Activated naive CD4-positive, alpha-beta T cell treated with anti-CD3 and anti-CD28 coated beads, Interleukin-2, amount 50 U/mL, for 72 hours (primary cell): ENCODE measurements at places on chromosomes 7 and 10.

GRCh38 chr10:133257489-133258065 is 19.1 kb downstream of the ADAM8 start:
- DNase-seq: no peak

DNA sequence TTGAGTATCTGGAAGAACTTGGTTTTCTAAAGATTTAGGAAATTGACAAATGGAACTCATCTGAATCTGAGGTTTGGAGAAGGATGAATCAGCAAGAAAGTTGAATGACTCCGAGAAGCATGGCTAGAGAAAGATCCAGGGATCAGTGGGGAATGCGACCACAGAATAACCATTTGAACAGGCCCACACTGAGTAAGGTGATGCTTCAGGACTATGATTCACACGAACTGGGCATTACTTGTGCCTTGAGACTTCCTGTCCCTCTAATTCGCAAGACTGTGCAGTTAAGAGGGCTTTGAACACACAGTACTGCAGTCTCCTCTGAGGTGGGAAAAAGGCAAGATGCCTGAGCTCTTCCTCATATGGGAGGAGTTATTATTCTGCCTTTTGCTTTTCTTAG is 395.5 kb upstream of the POM121L12 start:
- no peak for DNase-seq

DNA sequence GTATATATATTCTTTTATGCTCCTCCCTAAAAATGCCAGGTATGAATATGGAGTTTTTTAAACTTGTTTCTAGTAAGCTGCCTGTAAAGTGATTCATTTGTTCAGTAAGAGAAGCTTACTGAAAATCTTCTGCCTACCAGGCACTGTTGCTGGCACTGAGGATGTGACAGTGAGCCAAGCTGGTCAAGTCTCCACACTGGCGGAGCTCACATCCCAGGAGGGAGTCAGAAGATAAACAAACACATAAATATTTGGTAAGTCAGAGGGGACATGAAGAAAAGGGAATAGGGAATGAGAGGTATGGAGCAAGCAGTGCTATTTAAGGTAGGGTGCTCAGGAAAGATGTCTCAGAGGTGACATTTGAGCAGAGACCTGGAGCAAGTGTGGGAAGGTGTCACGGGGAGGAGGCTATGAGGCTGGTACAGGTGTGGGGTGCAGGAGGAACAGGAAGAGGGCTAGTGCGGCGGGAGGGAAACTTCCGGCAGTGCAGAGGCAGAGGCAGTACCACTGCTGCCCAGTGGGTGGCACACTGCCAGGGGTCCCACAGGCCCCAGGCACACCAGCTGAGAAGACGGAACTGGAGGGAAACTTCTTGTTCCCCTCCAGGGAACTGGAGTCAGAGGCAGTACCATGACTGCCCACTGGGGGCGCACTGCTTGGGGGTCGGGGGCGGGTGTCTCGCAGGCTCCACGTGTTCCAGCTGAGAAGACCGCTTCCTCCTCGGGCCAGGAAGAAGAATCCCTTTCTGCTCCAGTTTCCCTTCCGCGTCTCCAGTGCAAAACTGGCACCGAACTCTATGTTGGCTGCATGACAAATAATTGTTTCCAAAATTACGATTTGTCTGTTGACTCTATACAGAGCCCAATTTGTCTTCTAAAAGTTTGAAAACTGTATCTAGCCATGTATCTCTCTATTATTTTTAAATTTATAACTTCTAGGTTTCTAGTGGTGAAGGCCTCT is 161.0 kb downstream of the TEX36 start:
- no peak for DNase-seq

GRCh38 chr7:1538544-1539180 is 8.2 kb downstream of the MAFK start:
- no peak for DNase-seq

DNA sequence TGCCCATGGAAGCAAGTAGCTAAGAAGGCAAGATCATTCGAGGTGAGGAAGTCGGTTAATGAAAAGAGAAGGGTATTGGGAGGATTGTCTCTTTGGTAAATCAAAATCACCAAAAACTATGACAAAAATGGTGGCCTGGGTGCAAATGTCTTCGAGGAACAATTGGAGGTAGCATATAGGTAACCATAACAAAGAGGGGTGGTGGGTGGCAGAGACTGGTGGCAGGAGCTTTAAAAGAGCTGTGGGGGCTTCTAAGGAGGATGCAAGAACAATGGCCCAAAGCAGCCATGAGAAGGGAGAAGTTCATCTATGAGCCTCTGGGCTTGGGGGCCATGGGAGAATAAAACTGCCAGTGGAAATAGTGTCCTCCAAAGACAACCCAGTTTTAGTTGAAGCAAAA is 172.2 kb upstream of the PDE1C start:
- no peak for DNase-seq

DNA sequence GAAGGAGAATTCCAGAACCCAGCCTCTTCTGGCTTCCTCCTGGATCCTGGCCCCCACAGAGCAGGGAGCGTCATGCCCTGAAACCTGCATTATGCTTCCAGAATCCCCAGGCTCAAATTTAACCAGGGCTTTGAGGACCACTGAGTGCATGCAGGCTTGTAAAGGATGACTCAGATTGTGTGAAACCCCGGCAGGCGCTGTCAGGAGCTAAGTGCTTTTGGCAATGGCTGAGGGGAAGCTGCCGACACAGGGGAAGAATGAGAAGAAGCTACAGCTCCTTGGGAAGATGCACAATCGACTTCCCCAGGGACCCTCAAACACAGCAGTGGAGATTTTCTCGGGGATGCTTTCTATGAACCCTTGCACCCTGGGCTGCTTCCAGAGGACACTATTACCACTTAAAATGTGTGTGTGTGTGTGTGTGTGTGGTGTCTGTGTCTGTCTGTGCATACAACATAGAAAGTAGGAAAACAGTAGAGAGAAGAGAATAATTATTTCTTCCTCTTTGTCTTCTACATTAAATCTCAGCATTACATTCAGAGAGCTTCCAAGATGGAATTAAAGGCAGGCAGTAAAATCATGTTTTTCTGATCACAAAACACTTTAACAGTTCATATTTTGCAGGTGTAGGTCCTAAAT is 183.5 kb upstream of the INHBA start:
- DNase-seq: no peak
